Left forelimb (tissue), 1 donor: ENCODE measurements at places on chromosomes 4 and X.

GRCh38 chr4:74671080-74671698 lies 123.1 kb downstream of the BTC start:
- DNase-seq = no peak

DNA sequence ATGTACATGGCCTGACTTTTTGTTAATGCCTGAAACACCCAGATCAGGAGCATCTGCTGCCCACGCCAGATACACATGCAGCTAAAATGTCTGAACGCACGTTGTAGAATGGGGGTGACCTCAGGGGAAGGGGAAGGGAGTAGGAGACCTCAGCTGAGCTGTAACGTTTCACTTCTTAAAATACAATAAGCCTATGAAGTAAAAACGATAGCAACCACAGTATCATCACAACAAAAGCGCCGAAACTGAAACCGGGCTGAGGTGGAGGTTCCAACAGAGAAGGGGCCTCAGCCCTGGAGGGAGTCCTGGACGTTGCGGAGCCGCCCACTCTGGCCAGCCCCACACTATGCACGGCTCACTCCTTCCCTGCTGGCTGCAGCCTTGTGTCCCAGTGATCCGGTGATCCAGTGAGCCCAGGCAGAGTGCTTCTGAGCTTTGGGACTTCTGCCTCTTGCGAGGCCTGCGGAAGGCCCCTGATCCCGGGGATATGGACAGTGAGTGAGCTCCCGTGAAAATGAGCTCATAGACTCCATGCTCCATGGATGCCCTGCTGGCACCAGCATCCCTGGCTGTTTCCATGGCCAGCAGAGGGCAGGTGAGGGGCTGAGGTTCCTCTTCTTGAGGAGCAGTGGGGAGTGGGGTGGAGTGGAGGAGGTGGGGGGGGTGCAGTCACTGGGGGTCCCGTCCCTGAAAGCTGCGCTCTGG lies 52.0 kb downstream of the HMX1 start:
- DNase-seq = peak; percentile 62

DNA sequence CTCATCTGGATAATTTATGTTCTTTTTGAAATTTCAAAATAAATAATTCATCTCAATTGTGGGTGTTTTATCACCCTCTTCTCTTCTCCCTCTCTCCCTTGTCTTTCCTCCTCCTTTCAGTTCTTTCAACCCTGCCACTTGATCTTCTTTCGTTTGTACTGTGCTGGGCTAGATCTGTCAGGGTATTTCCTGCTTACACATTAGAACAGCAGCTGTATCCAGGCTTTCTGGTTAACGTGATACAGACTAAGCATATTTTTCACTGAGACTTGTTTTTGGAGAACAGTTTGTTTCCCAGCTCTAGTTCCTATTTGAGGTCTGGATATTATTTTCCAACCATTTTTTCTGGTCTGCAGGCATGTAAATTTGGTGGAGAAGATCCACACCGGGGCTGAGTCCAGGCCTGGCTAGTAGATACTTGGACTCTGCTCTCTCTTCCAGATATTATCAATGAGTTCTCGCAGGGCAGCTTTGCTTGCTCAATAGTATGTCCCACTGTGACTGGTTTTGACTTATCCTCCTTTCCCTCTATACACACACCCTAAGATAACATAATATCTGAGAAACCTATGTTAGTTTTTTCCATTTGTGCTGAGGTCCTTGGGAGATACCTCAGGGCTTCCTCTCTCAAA lies 1310.7 kb upstream of the TENM3 start:
- DNase-seq = no peak

DNA sequence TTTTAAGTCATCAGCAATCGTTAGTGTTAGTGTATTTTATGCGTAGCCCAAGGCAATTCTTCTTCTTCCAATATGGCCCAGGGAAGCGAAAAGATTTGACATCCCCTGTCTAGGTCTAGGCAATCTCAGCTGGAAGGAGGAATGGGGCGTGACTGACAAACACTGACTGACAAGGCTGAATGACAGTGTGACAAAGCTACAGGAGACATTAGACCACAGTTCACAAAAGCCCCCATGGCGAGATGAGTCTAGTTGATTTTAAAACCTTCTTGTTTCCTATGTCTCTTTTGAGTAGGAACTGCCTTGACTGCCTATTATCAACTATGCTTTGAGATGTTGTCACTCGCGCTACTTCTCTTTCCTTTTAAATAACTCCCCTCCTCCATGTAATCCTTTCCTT lies 42.3 kb downstream of the QRFPR start:
- no peak for DNase-seq

GRCh38 chrX:76538860-76539259 lies 111.3 kb downstream of the MAGEE1 start:
- DNase-seq = no peak

GRCh38 chr4:86955888-86956451 lies 21.2 kb downstream of the AFF1 start:
- no peak for DNase-seq

DNA sequence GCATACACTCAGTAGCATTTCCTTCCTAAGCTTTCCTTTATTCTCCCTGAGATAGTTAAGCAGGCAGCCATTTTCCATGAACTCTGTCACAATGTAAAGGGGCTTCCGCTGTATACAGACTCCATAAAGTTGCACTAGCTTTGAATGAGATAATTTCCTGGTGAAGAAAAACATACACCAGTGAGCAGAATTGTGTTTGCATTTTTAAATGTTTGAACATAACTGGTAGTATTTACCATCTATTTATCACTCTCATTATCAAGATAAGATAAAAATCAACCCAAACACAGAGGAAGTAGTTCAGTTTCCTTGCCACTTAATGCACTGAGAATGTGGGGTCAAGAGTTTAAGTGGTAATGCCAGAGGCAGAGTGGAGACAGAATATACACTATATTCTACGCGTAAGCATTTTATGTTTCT lies 54.1 kb downstream of the TXK start:
- DNase-seq = no peak

GRCh38 chr4:133920236-133920635 lies 281.4 kb downstream of the PABPC4L start:
- no peak for DNase-seq

- no peak for DNase-seq
These were observed 288.5 kb downstream of the USP46 start for GRCh38 chr4:52370576-52370975.

DNA sequence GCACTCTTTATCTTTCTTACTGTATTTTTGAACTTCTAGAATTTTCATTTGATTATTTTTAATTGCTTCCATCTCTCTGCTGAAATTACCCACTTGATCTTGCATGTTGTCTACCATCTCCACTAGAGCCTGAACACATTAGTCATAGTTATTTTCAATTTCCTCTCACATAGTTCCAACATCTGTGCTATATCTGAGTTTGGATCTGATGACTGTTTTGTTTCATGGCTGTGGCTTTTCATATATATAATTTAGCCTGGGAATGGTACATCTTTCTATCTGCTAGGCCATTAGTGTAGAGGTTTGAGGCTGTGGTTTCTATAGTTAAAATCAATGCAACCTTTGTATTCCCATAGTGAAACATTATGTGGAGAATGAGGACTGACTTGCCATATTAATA lies 33.2 kb downstream of the NPY2R start:
- DNase-seq = no peak

DNA sequence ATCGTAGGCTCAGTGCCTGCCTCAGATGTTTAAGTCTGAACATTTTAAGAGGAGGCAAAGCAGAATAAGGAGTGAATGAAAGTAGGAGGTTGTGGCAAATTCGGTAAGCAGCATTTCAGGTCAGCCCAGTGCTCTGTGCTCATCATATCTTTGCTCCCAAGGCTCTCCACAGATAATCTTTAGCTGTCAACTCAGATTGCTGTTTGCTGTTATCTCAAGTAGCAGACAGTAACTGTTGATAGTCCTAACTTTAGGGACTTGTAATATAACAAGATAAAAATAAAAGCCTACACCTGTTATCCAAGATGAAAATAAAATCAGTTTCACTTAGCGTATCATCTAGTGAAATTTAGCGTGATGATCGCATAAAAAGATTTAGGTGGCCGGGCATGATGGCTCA lies 18.6 kb upstream of the CLTRN start:
- DNase-seq = no peak

- DNase-seq = no peak
These were observed 15.5 kb downstream of the PAGE4 start for GRCh38 chrX:49844611-49845010.

DNA sequence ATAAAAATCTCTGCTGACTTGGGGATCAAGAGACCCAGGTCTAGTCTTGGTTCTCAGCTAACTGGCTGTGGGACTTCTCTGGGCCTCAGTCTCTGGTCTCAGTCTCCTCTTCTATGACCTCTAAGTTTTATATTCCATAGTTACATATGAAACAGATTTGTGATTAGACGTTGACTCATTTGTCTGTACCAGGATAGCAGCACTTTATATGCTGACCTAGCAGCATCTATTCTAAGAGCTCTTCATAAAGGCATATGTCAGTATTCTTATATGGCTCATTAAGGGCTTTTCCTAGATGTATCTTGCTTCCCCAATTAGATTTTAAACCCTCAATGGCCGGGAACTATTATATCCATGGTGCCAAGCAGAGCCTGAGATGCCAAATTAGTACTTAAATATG lies 12.7 kb downstream of the GRPR start:
- DNase-seq = no peak
